SK-MEL-5 (cell line): ENCODE measurements at places on chromosomes 6 and 20.
A peak's percentile ranks its signal among the peaks of the same experiment; 100 is the strongest.

GRCh38 chr6:157761926-157762325, 61.1 kb upstream of the SNX9 start:
- no peak for DNase-seq

DNA sequence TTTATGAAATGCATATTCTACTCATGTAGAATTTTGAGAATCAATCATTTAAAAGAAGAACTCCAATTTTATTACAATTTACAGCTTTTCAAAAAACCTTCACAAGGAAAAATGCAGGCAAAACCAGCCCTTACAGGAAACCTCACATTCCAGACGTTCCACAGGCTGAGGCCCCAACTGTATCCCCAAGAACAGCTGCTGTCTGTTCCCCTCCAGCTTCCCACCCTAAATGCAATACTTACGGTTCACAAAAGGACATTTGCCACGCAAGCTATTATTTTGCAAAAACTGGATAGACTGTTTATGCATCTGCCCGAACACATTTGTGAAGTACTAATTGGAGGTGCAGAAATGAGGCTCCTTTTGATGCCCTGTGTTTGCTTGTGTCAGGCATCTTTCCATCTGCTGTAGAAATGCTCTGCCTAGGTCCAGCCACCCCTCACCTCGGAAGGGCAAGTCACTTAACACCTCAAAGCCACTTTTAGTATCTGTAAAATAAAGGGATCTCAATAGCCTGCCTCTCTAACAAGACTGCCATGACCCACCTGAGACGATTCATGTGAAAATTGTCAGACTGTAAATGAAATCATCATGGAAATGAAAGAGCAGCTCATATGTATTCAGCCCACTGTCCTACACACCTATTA, 26.5 kb downstream of the PDE10A start:
- DNase-seq = no peak

- no peak for DNase-seq
These were observed 709.9 kb downstream of the TFAP2A start for GRCh38 chr6:9704989-9705388.

- peak; percentile 51 for DNase-seq
These were observed 186.1 kb downstream of the UNC5CL start for GRCh38 chr6:40852779-40853373.

DNA sequence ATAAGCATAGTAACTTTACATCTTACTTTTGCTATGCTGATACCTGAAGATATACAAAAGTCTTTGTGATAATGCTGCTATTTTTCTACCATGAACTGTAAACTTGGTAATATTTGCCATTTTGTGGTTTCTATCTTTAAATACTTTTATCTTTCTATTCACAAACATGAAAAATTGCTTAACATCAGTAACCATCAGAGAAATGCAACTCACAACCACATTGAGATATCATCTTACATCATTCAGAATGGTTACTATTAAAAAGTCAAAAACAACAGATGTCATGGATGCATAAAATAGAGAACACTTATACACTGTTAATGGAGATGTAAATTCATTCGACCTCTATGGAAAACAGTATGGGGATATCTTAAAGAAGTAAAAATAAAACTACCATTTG, 112.0 kb downstream of the TRDN start:
- DNase-seq = no peak

- peak; percentile 62 for DNase-seq
These were observed 80.2 kb downstream of the CARMIL1 start for GRCh38 chr6:25359191-25359861.

DNA sequence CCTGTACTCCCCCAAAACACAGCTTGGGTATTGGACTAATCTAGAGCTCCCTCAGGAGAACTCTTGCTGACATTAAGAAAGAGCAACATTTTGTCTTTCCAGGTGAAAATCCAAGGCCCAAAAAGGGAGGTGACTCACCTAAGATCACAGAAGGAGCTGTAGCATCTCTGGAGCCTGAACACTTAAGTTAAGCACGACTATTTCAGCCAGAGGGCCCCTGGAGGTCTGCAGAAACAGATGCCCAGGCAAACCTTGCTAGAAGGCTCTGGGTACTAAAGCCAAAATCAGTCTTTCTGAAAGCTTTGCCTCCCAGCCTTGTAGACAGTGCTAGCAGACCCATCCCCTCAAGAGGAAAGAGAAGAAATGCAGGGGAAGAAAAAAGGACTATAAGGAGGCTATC, 8.8 kb downstream of the EDN1 start:
- DNase-seq = no peak
